NCI-H526 treated with DMSO at 0.1 percent for 48 hours (cell line): ENCODE measurements at places on chromosomes 1 and 21.

- DNase-seq = peak; percentile 80
Measured at GRCh38 chr1:229148041-229148671, 122.8 kb upstream of the RAB4A start.

DNA sequence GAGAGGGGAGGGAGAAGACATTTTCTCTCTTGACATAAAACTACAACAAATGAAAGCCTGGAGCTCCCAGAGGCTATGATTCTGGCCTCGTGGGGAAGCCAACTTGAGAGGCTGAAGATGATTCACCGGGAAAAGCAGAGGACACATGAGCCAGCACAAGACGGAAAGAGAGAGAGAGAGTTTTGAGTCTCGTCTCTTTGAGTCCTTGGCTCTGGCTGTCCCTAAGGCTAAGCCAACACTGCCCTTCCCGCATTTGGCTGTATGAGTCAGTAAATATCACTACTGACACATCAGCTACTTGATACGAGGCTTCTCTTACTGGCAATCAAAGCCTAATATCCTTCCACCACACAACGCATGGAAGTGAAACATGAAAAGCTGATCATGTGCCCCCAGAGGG, 95.5 kb downstream of the GRIK3 start:
- no peak for DNase-seq

DNA sequence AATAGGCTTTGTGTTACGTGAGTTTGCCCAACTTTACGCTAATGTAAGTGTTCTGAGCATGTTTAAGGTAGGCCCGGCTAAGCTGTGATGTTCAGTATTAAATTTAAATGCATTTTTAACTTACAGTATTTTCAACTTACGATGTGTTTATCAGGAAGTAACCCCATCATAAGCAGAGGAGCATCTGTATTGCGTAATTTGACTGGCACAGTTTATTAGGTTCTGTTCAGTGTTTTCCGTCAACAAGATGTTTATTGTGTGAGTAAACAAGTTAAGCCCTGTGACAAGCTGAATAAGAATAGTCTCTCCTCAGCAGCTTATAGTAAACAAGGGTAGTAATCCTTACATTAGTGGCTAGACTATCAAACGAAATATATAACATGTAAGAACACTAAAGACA, 27.2 kb upstream of the SHISA4 start:
- no peak for DNase-seq

- DNase-seq = no peak
Measured at GRCh38 chr1:203302456-203302855, 2.9 kb upstream of the BTG2 start.

DNA sequence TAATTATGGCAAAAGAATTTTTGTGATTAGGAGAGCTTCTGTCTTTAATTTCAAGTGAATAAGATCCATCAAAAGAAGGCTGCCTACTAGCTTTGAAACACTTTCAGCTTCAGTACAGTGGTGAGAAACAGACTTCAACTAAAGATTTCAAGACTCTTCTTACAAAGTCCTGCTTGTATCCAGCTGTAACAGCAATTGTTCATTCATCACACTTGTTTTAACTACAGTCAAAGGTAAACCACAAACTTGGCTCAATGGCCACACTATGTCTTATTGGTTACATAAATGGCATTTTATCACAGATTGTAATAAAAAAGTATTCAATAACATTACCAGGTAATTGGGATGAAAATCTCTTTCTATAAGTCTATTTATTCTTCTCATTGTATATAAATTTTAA, 59.2 kb downstream of the WARS2 start:
- DNase-seq = no peak

DNA sequence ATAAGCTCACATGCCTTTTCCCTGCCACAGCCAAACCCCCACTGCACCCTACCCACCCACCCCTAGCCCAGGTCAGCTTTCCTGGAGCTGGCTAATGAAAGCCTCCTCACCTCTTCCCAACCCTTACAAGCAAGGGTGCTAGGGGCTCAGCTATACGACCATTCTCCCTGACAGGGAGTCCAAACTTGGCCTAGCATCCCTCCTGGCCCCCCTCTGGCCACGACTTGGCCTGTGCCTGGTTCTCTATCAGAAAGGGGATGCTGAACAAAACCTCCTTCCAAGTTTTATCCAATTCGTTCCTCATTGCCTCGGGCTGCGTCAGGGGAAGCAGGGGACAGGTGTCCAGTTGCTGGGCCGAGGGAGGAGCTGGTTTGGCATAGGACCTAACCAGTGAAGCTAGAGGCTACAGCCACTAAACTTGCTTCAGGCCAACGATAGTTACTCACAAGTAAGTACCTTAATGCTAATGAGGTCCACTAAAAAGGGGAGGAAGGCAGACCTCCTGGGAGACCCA, 8.6 kb downstream of the TMEM81 start:
- DNase-seq = no peak

- DNase-seq = no peak
Measured at GRCh38 chr1:217525773-217526490, 105.0 kb downstream of the GPATCH2 start.

- no peak for DNase-seq
Measured at GRCh38 chr1:61051719-61052394, 30.5 kb upstream of the NFIA start.

DNA sequence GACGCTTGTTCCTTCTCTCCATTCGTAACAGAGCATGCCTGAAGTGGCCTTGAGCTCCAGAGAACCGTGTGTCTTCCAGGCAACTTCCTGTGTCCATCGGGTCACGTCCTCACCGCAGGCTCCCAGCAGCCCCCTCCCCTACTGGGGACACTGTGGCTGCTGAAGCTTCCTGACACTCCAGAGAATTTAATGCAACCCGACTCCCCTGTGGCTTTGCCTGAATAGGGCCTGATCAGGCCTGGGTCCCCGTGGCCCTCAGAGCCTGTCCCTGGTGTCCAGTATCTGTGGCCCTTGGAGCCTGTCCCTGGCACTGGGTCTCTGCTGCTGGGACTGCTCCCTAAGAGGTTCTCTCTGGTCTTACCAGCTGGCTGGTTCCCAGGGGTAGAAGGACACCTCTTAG, 219.7 kb upstream of the VAMP3 start:
- no peak for DNase-seq

GRCh38 chr1:48627486-48627885, 149.2 kb downstream of the BEND5 start:
- DNase-seq = no peak

GRCh38 chr21:44966135-44967081, 26.6 kb downstream of the SLX9 start:
- no peak for DNase-seq

DNA sequence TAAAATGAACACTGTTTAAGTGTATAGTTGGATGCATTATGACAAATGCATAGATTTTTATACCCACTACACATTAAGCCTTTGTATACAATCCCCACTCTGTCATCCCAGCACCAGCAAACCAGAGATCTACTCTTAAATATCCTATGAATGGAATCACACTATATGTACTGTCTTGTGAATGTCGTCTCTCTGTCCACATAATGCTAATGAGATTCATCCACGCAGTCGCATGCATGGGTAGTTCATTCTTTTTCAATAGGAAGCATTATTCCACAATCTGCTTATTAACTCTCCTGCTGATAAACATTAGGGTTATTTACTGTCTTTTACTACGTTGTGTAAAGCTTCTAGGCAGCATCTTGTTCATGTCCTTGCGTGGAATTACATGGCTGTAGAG, 892.3 kb downstream of the LTN1 start:
- peak; percentile 80 for DNase-seq

DNA sequence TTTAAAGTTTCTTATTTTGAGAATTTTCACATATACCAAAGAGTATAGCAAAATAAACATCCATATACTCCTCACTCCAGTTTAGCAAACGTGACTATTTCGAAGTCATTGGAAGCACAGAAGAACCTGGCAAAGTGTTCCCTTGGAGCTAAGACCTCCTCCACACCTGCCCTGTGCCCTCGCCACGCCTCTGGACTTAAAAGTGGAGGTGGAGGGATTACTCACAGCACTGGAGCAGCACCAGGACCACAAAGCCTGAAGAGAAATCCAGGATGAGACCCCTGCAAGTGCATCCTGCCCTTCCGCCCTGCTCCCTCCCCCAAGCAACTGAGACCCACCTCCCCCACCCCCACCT, 436 bp downstream of the CHI3L1 start:
- DNase-seq = no peak

- no peak for DNase-seq
Measured at GRCh38 chr21:8998946-8999681, 1522.3 kb upstream of the TPTE start.

GRCh38 chr1:7589080-7589735, 181.9 kb upstream of the VAMP3 start:
- DNase-seq = no peak

- no peak for DNase-seq
Measured at GRCh38 chr1:153615406-153615805, 719 bp downstream of the S100A14 start.

DNA sequence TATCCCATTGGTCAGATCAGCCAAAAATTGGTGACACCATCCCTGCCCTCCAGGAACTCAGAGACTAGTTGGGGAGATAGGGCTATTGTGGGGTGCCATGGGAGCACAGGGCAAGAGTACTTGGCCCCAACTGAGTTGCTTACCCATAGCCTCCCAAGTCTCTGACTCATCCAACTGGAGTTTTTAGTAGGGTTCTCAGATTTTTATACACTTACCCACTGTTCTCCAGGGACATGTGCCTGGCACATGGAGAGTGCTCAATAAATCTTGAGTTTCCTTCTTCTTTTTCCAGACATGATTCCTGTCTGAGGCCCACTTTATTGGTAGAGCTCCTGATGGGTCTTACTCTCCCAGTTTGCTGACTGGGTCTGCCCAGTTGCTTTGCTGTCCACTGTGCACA, 56.7 kb downstream of the OVGP1 start:
- DNase-seq = no peak

DNA sequence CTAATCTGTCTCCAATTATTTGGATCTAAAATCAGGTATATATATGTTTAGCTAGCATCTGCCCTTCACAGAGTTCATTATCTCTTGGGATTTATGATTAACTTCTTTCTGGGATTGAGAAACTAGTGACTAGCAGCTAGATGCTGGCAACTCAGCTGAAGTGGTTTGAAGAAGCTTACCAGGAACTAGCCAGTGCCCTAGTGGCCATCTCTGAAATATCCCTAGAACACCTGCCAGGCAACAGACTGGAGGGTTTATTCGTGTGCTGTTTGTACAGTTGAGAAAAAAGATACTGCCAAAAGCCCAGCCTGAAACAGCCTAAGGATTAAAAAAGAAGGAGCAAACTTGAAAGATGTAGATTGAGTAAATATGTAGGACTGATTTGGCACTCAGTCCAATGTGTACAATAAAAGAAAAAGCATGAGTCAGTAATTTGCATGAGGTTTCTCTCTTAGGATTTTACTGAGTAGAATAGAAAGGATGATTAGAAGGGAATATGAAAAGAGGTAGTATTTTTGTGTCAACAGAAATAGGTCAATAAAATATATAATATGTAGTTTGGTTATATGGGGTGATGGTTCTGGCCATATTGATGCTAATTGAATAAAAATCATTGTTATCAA, 1144.6 kb upstream of the ADGRL2 start:
- DNase-seq = peak; percentile 29

GRCh38 chr1:171122893-171123292, 32.2 kb downstream of the FMO3 start:
- DNase-seq = no peak
